ENCODE measurements at places on chromosomes 11 and 22.

- no peak for DNase-seq
These were observed 573.6 kb downstream of the BUD13 start for GRCh38 chr11:116199182-116199581.

- no peak for DNase-seq
These were observed 22.8 kb downstream of the JAML start for GRCh38 chr11:118201966-118202365.

- no peak for DNase-seq
These were observed 13.9 kb downstream of the CCDC157 start for GRCh38 chr22:30370641-30371230.

- DNase-seq, result no peak
These were observed 1477.8 kb downstream of the FAM181B start for GRCh38 chr11:81255895-81256294.

DNA sequence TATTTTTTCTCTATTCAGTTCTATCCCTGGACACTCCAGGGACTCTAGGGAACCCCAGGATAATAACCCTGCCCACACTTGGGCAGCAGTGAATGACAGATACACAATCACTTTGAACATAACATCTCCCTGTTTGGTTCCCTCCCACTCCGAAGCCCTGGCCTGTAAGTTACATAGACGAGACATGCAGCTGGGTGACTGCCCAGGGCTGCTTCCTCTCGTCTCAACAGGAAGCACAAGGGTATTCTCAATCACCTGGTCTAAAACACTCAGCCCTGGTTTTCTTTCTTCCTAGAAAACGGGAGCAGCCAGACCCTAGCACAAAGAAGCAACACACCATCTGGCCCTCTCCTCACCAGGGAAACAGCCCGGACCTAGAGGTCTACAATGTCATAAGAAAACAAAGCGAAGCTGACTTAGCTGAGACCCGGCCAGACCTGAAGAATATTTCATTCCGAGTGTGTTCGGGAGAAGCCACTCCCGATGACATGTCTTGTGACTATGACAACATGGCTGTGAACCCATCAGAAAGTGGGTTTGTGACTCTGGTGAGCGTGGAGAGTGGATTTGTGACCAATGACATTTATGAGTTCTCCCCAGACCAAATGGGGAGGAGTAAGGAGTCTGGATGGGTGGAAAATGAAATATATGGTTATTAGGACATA is 19.4 kb downstream of the LAYN start:
- no peak for DNase-seq

GRCh38 chr22:46824344-46824909 is 62.0 kb downstream of the TBC1D22A start:
- no peak for DNase-seq

All from gastrocnemius medialis (tissue), 4 donors.